ENCODE measurements at places on chromosomes 6 and 20. TPM values are rescaled to one million over a fixed set of nuclear protein-coding genes. Genes with fewer than 3 reads are reported as not detected.

DNA sequence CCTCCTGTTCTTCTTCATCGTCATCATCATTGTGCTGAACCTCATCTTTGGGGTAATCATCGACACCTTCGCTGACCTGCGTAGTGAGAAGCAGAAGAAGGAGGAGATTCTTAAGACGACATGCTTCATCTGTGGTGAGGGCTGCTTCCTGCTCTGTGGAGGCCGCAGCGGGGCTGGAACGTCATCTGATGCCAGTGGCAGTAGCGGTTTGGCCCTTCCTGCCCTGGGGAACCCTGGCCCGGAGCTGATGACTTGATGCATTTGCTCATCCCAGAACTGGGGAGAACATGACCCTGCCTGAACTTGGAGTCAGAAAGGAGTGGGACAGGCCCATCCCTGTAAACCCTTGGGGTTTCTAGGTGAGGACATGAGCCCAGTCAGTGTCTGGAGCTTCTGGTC is 18.7 kb downstream of the UQCC2 start:
- peaks cover 44% of the 10 kb centered on the region for H3K36me3 ChIP-seq
- H3K4me1 ChIP-seq, result peaks cover 58% of the 10 kb centered on the region
- H3K4me3 ChIP-seq, result peak overlapping the region; percentile 31
- peak; percentile 59 for DNase-seq
- no peaks in the 10 kb centered on the region for H3K27me3 ChIP-seq

- no peaks in the 10 kb centered on the region for H3K27me3 ChIP-seq
- H3K36me3 ChIP-seq, result no peaks in the 10 kb centered on the region
- no peak overlapping the region for H3K27ac ChIP-seq
- no peak for DNase-seq
- H3K4me3 ChIP-seq, result no peak overlapping the region
Measured at GRCh38 chr20:4490045-4490444, 231.7 kb upstream of the PRND start.

DNA sequence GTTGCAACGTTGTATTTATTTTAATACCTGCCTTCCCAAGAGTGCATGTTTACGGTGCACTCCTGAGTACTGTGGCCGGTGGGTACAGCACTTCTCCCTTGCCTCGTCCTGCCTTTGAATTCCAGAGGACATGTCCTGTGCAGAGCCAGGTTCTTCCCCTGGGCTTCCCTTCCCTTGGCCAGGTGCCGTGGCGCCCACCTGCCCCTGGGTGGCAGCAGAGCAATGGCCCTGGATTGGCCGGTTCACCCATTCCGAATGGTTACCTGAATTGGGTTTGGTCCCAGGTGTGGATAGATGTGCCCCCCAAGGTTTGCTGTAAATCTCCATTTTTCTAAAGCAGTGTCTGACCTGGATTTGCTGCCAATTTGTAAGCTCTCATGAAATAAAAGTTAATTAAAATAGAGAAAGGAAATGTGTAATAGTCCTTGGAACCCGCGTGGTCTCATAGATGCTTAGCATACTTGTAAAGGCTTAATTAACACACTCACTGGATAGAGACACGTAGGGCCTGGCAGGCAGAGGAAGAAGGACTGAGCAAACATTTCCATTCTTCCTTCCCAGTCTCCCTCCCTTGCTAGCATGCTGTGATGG is 40.6 kb downstream of the DTD1 start:
- H3K4me3 ChIP-seq, result no peak overlapping the region
- H3K27me3 ChIP-seq, result no peaks in the 10 kb centered on the region
- H3K27ac ChIP-seq, result no peak overlapping the region
- H3K36me3 ChIP-seq, result no peaks in the 10 kb centered on the region

GRCh38 chr6:128763599-128764300 is 119.2 kb upstream of the LAMA2 start:
- no peak for DNase-seq
- H3K4me3 ChIP-seq, result no peak overlapping the region
- no peaks in the 10 kb centered on the region for H3K36me3 ChIP-seq
- no peak overlapping the region for H3K27ac ChIP-seq
- no peaks in the 10 kb centered on the region for H3K27me3 ChIP-seq

DNA sequence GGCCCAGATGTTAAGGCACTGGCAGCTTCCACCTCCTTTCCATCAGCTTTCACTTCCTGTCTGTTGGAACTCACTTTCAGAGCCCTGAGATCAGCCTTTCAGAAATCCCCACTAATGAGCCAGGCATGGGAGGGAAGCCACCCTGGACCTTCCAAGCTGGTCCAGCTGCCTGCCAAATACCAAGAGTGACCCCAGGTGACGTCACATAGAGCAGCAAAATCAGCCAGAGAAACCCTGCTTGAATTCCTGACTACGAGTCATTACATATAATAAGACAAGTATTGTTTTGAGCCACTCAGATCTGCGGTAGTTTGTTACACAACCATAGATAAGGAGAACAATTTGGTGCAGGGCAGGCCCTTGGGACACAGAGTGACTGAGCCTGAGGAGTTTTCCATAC is 556.0 kb upstream of the JAG1 start:
- no peaks in the 10 kb centered on the region for H3K27me3 ChIP-seq
- H3K4me1 ChIP-seq, result no peaks in the 10 kb centered on the region
- no peak overlapping the region for H3K27ac ChIP-seq
- DNase-seq, result peak; percentile 30
- no peaks in the 10 kb centered on the region for H3K36me3 ChIP-seq

The REM1 gene
- total RNA-seq, result 0.91 TPM

DNA sequence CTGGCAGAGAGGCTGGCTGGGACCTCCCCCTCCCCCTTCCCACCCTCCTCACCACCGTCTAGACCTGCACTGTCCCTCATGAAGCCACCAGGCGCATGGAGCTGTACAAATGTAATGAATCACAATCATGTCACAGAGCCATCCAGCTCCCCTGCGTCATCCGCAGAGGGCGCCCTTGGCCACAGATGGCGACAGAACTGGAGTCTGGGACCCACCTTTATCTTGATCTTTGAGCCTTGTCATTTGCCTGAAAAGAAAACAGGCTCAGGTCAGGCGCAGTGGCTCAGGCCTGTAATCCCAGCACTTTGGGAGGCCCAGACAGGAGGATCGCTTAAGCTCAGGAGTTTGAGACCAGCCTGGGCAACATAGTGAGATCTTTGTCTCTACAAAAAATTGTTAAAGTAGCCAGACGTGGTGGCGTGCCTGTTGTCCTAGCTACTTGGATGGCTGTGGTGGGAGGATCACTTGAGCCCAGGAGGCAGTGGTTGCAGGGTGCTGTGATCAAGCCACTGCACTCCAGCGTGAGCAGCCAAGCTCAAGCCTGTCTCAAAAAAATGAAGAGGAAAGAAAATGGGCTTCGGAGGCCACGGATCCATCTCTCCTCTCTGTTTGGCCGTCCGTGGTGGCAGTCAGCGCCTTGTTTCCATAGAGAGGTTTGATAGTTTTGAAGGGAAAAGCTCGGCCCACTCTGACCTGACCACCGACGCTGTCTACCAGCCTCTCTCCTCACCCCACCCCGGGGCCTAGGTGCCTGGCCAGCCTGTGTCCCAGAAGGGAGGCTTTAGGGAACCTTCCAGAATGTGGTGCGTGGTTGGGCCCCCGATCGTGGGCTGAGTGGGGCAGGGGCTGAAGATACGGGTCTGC is 6.2 kb downstream of the COL9A3 start:
- no peak overlapping the region for H3K27ac ChIP-seq
- no peak for DNase-seq
- H3K4me1 ChIP-seq, result peaks cover 6% of the 10 kb centered on the region
- H3K36me3 ChIP-seq, result no peaks in the 10 kb centered on the region
